ENCODE measurements at places on chromosomes 13 and 19. TPM values are rescaled to one million over a fixed set of nuclear protein-coding genes. Genes with fewer than 3 reads are reported as not detected.

DNA sequence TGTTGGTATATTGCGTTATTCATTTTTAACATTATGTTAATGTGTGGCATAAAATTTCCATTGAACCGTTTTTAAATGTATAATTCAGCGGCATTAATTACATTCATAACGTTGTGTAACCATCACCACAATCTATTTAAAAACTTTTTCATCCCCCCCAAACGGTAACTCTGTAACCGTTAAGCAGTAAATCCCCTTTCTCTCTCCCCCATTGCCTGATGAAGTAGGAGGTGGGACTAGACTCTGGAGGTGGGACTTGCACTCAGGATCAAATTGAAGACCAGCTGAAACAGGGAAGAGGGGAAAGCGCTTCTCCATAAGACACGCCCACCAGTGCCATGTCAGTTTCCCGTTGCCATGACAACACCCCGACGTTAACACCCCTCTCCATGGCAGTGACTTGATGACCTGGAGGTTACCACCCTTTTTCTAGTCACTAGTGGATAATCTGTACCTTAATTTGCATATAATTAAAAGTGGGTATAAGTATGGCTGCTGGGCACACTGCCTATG lies 16.8 kb downstream of the CLEC11A start:
- H3K4me1 ChIP-seq, result no peaks in the 10 kb centered on the region
- no peak for DNase-seq
- no peaks in the 10 kb centered on the region for H3K36me3 ChIP-seq

- no peaks in the 10 kb centered on the region for H3K4me1 ChIP-seq
- H3K27me3 ChIP-seq, result no peaks in the 10 kb centered on the region
Observed at GRCh38 chr19:18905513-18906236, 9.7 kb upstream of the CERS1 start.

The NANOS3 gene
- 1.1 TPM for total RNA-seq

GRCh38 chr19:44689290-44690130 lies 9.4 kb upstream of the CEACAM16 start:
- peaks cover 49% of the 10 kb centered on the region for H3K27me3 ChIP-seq
- DNase-seq, result peak; percentile 79
- no peak overlapping the region for H3K27ac ChIP-seq
- no peak overlapping the region for H3K4me3 ChIP-seq

DNA sequence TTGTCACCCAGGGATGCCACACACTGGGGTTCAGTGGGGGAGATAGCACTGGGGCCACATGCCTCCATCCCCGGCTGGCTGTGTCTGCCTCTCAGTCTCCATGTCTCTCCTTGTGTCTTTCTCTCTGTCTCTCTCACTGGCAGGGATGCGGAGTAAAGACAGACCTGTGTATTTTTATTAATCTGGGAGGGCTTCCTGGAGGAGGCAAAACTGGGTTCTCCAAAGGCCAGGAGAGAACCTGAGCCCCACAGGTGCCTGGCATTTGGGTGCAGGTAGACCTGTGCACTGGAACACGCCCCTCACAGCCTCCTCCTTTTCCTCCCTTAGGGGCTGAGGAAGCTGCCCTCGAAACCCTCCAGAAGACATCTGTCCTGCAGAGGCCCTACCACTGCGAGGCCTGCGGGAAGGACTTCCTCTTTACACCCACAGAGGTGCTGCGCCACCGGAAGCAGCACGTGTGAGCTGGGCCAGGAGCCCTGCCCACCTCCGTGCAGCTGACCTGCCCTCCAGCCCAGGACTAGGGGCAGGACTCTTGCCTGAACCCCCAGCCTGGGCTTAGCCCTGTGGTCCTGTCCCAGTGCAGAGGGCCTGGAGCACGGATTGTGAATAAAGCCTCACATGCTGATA lies 32.7 kb downstream of the DHX34 start:
- H3K4me3 ChIP-seq, result no peak overlapping the region
- DNase-seq, result peak; percentile 72
- H3K4me1 ChIP-seq, result peaks cover 19% of the 10 kb centered on the region
- peak overlapping the region; percentile 15 for H3K27ac ChIP-seq
- H3K36me3 ChIP-seq, result peaks cover 9% of the 10 kb centered on the region
- H3K27me3 ChIP-seq, result no peaks in the 10 kb centered on the region

- no peak for DNase-seq
- H3K4me1 ChIP-seq, result peaks cover 11% of the 10 kb centered on the region
- no peak overlapping the region for H3K27ac ChIP-seq
- no peak overlapping the region for H3K4me3 ChIP-seq
Observed at GRCh38 chr19:15869873-15870272, 28.0 kb downstream of the CYP4F2 start.

- H3K4me1 ChIP-seq, result peaks cover 3% of the 10 kb centered on the region
- no peak for DNase-seq
- H3K36me3 ChIP-seq, result no peaks in the 10 kb centered on the region
- H3K4me3 ChIP-seq, result peak within 1 kb of the TSS; percentile 68
- no peak within 1 kb of the TSS for H3K27ac ChIP-seq
Observed at GRCh38 chr19:44643605-44644401, at the start of gene PVR. Gene PVR (plus strand): TSS chr19:44643910. CDS start chr19:44644097, 187 bp downstream.

The ENOX1 gene
- 2.4 TPM for total RNA-seq

The FXYD5 gene
- 354 TPM for total RNA-seq

- no peak overlapping the region for H3K27ac ChIP-seq
- DNase-seq, result no peak
- H3K36me3 ChIP-seq, result peaks cover 15% of the 10 kb centered on the region
- H3K27me3 ChIP-seq, result no peaks in the 10 kb centered on the region
Observed at GRCh38 chr13:51674276-51674675, 90.0 kb downstream of the WDFY2 start.

The LGALS7B gene
- not detected for total RNA-seq

The ACER1 gene
- not detected for total RNA-seq

The F7 gene
- total RNA-seq, result not detected

DNA sequence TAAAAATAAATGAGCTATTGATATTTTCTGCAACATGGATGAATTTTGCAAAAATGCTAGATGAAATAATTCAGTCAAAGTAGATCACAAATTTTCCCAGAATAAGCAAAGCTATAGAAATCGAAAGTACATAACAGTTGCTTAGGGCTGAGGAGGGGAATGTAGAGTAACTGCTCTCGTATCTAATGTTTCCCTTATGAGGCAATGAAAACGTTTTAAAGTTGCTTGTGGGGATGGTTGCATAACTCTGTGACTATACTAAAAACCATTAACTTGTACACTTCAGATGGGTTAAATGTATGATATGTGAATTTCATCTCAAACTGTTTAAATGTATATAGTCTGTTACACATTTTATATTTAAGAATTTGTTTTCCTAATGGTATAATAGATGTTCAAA lies 231.7 kb downstream of the GGACT start:
- H3K27ac ChIP-seq, result no peak overlapping the region
- no peaks in the 10 kb centered on the region for H3K27me3 ChIP-seq
- no peaks in the 10 kb centered on the region for H3K4me1 ChIP-seq
- H3K36me3 ChIP-seq, result peaks cover 7% of the 10 kb centered on the region
- H3K4me3 ChIP-seq, result no peak overlapping the region

DNA sequence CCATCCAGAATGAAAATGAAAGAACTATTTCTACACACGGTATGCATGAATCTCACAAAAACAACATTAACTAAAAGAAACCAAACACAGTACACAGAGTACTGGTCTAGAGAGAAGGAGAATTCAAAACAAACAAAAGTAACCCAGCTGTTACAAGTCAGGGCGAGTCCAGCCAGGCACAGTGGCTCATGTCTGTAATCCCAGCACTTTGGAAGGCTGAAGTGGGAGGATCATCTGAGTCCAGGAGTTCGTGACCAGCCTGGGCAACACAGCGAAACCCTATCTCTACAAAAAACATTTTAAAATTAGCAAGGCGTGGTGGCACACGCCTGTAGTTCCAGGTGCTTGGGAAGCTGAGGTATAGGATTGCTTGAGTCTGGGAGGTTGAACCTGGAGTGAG lies 1.7 kb upstream of the PSMC4 start:
- peak; percentile 37 for DNase-seq
- H3K4me1 ChIP-seq, result peaks cover 37% of the 10 kb centered on the region
- peaks cover 20% of the 10 kb centered on the region for H3K36me3 ChIP-seq
- peak overlapping the region; percentile 90 for H3K4me3 ChIP-seq

GRCh38 chr13:103164251-103164650 lies 98.0 kb upstream of the SLC10A2 start:
- H3K4me3 ChIP-seq, result no peak overlapping the region
- H3K27me3 ChIP-seq, result no peaks in the 10 kb centered on the region
- no peaks in the 10 kb centered on the region for H3K36me3 ChIP-seq
- DNase-seq, result no peak
- H3K4me1 ChIP-seq, result no peaks in the 10 kb centered on the region

GRCh38 chr19:34573226-34573864 lies 91.8 kb downstream of the WTIP start:
- H3K4me1 ChIP-seq, result peaks cover 2% of the 10 kb centered on the region
- peaks cover 9% of the 10 kb centered on the region for H3K27me3 ChIP-seq
- H3K27ac ChIP-seq, result no peak overlapping the region
- peaks cover 3% of the 10 kb centered on the region for H3K36me3 ChIP-seq
- H3K4me3 ChIP-seq, result no peak overlapping the region

DNA sequence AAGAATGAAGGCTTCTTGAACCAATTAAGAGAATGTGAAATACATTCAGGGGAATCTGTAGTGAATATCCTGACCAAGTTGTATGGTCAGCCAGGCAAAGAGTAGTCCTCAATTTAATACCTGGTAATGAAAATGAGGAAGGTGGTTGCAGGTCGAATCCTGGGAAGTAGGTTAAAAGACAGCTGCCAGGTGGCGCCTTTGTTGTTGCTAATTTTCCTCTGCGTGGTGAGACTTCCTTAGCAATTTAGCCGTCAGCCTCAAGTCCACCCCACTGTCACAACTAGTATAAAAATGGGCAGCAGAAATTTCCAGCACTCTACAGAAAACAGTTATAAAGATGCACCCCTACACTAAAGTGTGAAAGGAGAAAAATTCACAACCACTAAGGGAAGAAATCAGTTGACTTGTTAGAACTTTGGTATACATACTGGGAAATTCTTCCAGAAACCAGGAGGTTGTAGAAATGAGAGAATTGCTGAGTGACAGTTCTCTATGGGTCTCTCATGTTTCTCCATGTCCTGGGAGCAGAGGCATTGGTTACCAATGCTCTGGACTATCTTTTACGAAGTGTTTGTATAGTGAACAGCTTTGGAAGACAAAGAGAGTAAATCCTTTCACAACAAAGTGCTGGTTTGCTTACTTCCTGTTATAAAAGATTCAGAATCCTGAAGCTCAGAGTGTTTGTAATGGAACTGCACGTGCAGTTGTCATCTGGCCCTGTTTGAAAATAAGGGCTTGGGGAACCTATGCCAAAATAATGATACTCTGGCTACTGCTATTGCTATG lies 235.9 kb downstream of the NHLRC3 start:
- no peak overlapping the region for H3K27ac ChIP-seq
- no peak for DNase-seq
- H3K36me3 ChIP-seq, result no peaks in the 10 kb centered on the region
- peaks cover 23% of the 10 kb centered on the region for H3K27me3 ChIP-seq

DNA sequence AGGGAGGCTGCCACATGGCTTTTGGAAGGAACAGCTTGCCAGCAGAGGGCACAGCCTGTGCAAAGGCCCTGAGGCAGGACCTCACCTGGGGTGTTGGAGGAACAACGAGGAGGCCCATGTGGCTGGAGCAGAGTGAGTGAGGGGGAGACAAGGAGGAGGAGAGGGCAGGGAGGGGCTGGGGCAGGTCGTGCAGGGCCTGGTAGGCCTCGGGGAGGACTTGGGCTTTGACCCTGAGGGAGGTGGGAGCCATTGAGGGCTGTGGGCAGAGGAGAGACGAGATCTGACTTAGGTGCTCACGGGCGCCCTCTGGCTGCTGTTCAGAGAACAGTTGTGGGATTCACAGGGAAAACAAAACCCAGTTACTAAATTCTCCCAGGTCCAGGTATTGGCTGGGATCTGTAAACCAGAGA lies 25.2 kb downstream of the ZNRF4 start:
- no peaks in the 10 kb centered on the region for H3K36me3 ChIP-seq
- no peak overlapping the region for H3K4me3 ChIP-seq
- H3K4me1 ChIP-seq, result no peaks in the 10 kb centered on the region
- DNase-seq, result peak; percentile 41
- no peak overlapping the region for H3K27ac ChIP-seq
- peaks cover 14% of the 10 kb centered on the region for H3K27me3 ChIP-seq

- peak overlapping the region; percentile 69 for H3K4me3 ChIP-seq
- H3K36me3 ChIP-seq, result peaks cover 6% of the 10 kb centered on the region
- DNase-seq, result no peak
- no peaks in the 10 kb centered on the region for H3K27me3 ChIP-seq
- H3K27ac ChIP-seq, result peak overlapping the region; percentile 78
Observed at GRCh38 chr19:34667349-34668076, 9.4 kb downstream of the SCGB2B2 start.

The RASGRP4 gene
- total RNA-seq, result 1.6 TPM

The KLK14 gene
- total RNA-seq, result 0.89 TPM

DNA sequence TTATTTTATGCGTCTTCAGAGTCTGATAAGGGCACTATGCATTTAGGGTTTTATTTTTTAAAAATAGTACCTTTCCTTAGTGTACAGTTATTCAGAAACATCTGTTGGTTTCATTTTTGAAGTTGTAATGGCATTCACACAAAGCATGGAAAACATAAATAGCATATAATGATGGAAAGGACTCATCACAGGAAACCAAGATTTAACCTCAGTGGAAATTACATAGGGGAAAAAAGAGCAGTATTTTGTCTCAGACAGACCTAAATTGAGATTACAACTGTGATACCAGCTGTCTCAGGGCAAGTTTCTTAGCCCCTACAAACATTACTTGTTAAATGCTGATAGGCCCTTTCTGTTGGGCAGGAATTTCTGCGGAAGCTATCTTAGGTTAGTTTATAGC lies 57.2 kb downstream of the NHLRC3 start:
- H3K27ac ChIP-seq, result peak overlapping the region; percentile 2
- H3K36me3 ChIP-seq, result no peaks in the 10 kb centered on the region
- H3K4me1 ChIP-seq, result peaks cover 17% of the 10 kb centered on the region
- no peak for DNase-seq
- H3K27me3 ChIP-seq, result no peaks in the 10 kb centered on the region
- no peak overlapping the region for H3K4me3 ChIP-seq

The TEX29 gene
- total RNA-seq, result 0.40 TPM

DNA sequence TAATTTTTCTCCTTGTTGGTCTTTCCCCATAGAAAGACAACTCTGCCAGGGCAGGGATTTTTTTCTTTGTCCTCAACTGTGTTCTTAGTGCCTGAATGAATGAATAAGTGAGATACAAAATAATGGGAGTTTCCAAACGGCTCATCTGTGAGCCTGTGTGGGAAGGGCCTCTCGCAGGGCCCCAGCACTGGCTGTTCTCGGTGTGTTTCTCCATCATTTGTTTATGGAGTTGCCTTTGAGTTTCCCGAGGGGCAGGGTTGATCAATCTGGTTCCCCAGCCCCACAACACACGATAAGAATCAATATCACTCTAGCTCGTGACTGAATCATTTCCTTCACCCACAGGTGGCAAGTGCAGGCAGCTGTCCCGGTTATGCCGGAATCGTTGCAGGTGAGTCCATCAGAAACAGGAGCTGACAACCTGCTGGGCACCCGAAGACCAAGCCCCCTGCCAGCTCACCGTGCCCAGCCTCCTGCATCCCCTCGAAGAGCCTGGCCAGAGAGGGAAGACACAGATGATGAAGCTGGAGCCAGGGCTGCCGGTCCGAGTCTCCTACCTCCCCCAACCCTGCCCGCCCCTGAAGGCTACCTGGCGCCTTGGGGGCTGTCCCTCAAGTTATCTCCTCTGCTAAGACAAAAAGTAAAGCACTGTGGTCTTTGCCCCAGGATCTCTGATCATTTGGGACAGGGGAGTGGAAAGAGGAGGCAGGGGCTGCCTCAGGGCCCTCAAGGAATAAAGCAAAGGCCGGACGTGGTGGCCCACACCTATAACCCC lies 14.9 kb downstream of the FXYD5 start:
- no peaks in the 10 kb centered on the region for H3K27me3 ChIP-seq
- H3K36me3 ChIP-seq, result peaks cover 71% of the 10 kb centered on the region
- H3K27ac ChIP-seq, result no peak overlapping the region
- H3K4me3 ChIP-seq, result no peak overlapping the region
- peaks cover 28% of the 10 kb centered on the region for H3K4me1 ChIP-seq
- DNase-seq, result no peak
